Left ventricle myocardium inferior (tissue), 1 donor: ENCODE measurements at places on chromosomes 7 and 10. TPM values are rescaled to one million over a fixed set of nuclear protein-coding genes. Genes with fewer than 3 reads are reported as not detected.

The MCM10 gene
- 0.08 TPM for total RNA-seq

The CDHR3 gene
- total RNA-seq = 11.4 TPM

The MYPN gene
- 124 TPM for total RNA-seq

The NRP1 gene
- total RNA-seq = 168 TPM

The AKR1C4 gene
- not detected for total RNA-seq

The TMEM184A gene
- 0.36 TPM for total RNA-seq

The PGAM2 gene
- 671 TPM for total RNA-seq

The EPDR1 gene
- 74.4 TPM for total RNA-seq

The KCND2 gene
- not detected for total RNA-seq

- H3K4me1 ChIP-seq = peaks cover 72% of the 10 kb centered on the region
- no peak for DNase-seq
- H3K27me3 ChIP-seq = no peaks in the 10 kb centered on the region
- no peaks in the 10 kb centered on the region for H3K36me3 ChIP-seq
- H3K27ac ChIP-seq = peak overlapping the region; percentile 93
- H3K4me3 ChIP-seq = peak overlapping the region; percentile 68
Observed at GRCh38 chr7:18497082-18497481, 1.5 kb downstream of the HDAC9 start.

DNA sequence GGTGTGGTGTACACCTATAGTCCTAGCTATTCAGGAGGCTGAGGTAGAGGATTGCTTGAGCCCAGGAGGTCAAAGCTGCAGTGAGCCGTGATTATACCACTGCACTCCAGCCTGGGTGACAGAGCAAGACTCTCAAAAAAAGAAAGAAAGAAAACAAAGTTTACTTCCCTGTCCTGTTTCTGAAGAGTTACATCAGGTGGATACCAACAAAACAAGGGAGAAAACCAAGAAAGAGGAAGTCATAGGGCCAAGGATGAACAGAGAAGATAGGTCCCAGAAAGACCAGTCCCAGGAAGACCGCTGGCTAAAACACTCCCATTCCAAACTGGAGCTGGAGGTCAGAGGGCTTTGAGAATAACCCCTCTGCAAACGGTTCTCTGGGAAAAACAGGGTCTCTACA, 13.5 kb downstream of the MACROH2A2 start:
- H3K27ac ChIP-seq = no peak overlapping the region
- no peak overlapping the region for H3K4me3 ChIP-seq
- no peaks in the 10 kb centered on the region for H3K36me3 ChIP-seq
- DNase-seq = no peak

- no peak for DNase-seq
- no peak overlapping the region for H3K27ac ChIP-seq
- peaks cover 45% of the 10 kb centered on the region for H3K4me1 ChIP-seq
- H3K36me3 ChIP-seq = peaks cover 16% of the 10 kb centered on the region
Observed at GRCh38 chr10:93062514-93063143, 2.0 kb downstream of the CYP26C1 start.

DNA sequence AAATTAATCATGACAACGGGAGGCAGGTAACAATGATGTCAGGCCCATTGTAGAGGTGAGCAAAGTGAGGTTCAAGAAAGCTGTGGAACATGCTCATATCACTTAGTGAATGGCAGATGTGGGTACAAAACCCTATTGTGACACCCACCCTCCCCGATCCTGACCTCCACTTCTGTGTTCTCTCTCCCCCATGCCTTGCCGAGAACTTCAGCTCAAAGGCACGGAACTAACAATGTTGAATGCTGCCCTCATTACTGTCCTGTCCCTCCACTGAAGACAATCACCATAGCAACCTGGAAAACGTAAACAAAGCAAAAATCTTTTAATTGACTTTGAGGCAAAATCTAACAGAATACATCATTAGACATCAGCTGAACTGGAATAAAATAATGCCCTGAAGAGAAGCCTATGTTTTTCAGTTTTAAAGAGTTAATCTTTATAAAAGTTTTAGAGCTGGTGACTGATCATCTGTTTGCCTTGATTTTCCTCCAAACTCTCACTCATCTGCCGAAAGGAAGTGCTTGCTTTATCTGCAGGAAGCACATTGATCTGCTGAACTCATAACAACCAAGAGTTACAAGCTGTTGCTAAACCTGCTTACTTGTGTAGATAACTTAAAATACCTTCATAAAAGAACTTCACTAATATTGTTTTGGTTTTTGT, 133.6 kb downstream of the CUBN start:
- DNase-seq = no peak
- H3K27me3 ChIP-seq = no peaks in the 10 kb centered on the region
- peaks cover 42% of the 10 kb centered on the region for H3K4me1 ChIP-seq
- peak overlapping the region; percentile 78 for H3K27ac ChIP-seq
- peak overlapping the region; percentile 20 for H3K4me3 ChIP-seq

DNA sequence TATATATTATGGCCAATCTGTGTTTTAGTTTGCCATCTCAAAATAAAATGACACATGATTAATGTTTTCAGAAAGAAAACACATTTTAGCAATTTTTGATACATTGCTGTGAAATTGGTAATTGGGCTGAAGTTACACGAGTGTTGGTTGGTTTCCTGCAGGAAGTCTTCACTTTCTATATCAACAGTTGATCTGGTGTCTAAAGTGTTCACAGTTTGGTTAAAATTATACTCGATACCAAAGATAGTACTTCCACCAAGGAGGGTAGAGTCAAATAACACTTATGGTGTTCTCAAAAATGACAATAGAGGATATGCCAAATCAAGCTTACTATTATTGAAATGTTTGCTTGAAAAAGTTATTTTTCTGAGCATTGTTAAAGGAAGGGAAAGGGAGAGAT, 120.3 kb upstream of the GLCCI1 start:
- H3K4me1 ChIP-seq = peaks cover 6% of the 10 kb centered on the region
- DNase-seq = no peak
- H3K36me3 ChIP-seq = no peaks in the 10 kb centered on the region
- H3K27ac ChIP-seq = no peak overlapping the region

- no peak overlapping the region for H3K4me3 ChIP-seq
- H3K4me1 ChIP-seq = peaks cover 6% of the 10 kb centered on the region
- no peaks in the 10 kb centered on the region for H3K36me3 ChIP-seq
Observed at GRCh38 chr7:36787933-36788378, 63.7 kb upstream of the AOAH start.

GRCh38 chr10:90480466-90480865, 377.4 kb downstream of the HTR7 start:
- H3K4me3 ChIP-seq = no peak overlapping the region
- no peaks in the 10 kb centered on the region for H3K27me3 ChIP-seq
- H3K27ac ChIP-seq = no peak overlapping the region
- no peaks in the 10 kb centered on the region for H3K36me3 ChIP-seq
- H3K4me1 ChIP-seq = no peaks in the 10 kb centered on the region

- H3K27ac ChIP-seq = no peak overlapping the region
- H3K36me3 ChIP-seq = no peaks in the 10 kb centered on the region
- no peak overlapping the region for H3K4me3 ChIP-seq
Observed at GRCh38 chr7:113797420-113798010, 121.3 kb downstream of the PPP1R3A start.

GRCh38 chr7:102390697-102391484, 5.3 kb upstream of the PRKRIP1 start:
- DNase-seq = peak; percentile 77
- H3K27me3 ChIP-seq = no peaks in the 10 kb centered on the region
- H3K36me3 ChIP-seq = peaks cover 17% of the 10 kb centered on the region
- no peak overlapping the region for H3K4me3 ChIP-seq
- H3K4me1 ChIP-seq = peaks cover 11% of the 10 kb centered on the region
- H3K27ac ChIP-seq = no peak overlapping the region

DNA sequence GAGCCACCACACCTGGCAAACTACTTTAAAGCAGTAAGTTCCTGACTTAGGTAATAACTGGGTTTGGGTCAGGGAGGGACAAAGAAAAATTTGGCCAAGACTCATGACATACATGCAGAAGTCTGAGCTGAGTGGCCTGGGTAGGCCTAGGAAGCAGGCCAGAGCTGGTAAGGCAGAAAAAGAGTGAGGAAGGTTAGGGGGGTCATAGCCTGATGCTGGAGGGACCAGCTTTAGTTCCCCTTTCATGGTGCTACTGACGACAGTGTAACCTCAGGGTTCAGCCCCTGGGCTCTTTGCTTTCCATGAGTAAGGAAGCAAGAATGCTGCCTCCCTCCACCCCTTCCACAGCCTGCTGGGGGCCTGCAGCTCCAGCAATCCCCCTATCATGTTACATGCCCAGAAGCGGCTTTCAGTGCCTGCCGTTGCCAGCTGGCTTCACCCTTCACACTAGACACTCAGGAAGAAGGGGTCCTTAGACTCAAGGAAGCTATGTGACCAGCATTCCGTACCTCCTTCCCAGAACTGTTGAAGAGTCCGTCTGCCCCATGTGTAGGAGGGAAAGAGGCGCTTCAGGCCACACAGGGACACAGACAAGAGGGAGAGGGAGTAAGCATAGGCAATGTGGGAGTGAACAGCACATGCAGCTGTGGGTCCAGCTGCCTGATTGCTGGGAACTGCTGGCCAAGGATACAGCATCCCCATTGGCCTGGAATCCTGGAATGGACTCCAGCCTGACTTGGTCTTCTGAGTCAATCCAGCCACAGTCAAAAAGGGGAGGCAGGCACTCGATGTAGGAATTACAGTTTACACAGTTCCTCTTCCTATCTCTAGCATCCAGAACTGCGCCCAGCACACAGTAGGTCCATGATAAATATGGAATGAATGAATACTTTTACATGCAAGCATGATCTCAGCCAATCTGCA, 4.1 kb upstream of the PLAU start:
- H3K27ac ChIP-seq = peak overlapping the region; percentile 92
- H3K4me1 ChIP-seq = peaks cover 61% of the 10 kb centered on the region
- H3K27me3 ChIP-seq = peaks cover 11% of the 10 kb centered on the region

- H3K36me3 ChIP-seq = no peaks in the 10 kb centered on the region
- no peak overlapping the region for H3K4me3 ChIP-seq
- no peak for DNase-seq
- no peak overlapping the region for H3K27ac ChIP-seq
Observed at GRCh38 chr10:26221541-26221940, 5.0 kb downstream of the GAD2 start.

DNA sequence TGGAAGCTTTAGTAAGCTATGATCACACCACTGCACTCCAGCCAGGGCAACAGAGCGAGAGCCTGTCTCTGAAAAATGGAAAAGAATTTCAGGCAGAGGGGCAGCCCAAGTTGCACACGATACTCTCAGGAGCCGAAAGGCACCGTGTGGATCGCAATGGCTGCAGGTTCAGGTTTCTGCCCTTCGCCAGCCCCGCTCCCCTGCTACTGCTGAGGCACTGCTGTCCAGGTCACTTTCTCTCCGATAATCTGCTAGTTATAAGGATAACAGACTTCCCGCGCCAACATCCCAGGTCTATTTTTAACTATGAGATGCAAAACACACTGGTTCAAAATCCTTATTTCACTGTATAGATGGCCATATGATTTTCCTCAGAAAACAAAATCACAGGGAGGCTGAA, 11.1 kb downstream of the BEND7 start:
- H3K4me1 ChIP-seq = peaks cover 16% of the 10 kb centered on the region
- DNase-seq = no peak
- peaks cover 9% of the 10 kb centered on the region for H3K36me3 ChIP-seq
- no peaks in the 10 kb centered on the region for H3K27me3 ChIP-seq
- H3K27ac ChIP-seq = no peak overlapping the region

- H3K36me3 ChIP-seq = peaks cover 3% of the 10 kb centered on the region
- peaks cover 60% of the 10 kb centered on the region for H3K4me1 ChIP-seq
- no peaks in the 10 kb centered on the region for H3K27me3 ChIP-seq
Observed at GRCh38 chr7:64562256-64562625, 630 bp downstream of the ZNF680 start.

GRCh38 chr7:158479021-158479663, 108.5 kb downstream of the PTPRN2 start:
- DNase-seq = no peak
- H3K27me3 ChIP-seq = peaks cover 64% of the 10 kb centered on the region
- no peaks in the 10 kb centered on the region for H3K4me1 ChIP-seq
- no peaks in the 10 kb centered on the region for H3K36me3 ChIP-seq
- H3K4me3 ChIP-seq = no peak overlapping the region
- no peak overlapping the region for H3K27ac ChIP-seq

GRCh38 chr10:78210548-78210947, 176.9 kb downstream of the RPS24 start:
- DNase-seq = no peak
- peaks cover 28% of the 10 kb centered on the region for H3K4me1 ChIP-seq
- H3K27ac ChIP-seq = no peak overlapping the region
- no peaks in the 10 kb centered on the region for H3K27me3 ChIP-seq
- H3K4me3 ChIP-seq = no peak overlapping the region

DNA sequence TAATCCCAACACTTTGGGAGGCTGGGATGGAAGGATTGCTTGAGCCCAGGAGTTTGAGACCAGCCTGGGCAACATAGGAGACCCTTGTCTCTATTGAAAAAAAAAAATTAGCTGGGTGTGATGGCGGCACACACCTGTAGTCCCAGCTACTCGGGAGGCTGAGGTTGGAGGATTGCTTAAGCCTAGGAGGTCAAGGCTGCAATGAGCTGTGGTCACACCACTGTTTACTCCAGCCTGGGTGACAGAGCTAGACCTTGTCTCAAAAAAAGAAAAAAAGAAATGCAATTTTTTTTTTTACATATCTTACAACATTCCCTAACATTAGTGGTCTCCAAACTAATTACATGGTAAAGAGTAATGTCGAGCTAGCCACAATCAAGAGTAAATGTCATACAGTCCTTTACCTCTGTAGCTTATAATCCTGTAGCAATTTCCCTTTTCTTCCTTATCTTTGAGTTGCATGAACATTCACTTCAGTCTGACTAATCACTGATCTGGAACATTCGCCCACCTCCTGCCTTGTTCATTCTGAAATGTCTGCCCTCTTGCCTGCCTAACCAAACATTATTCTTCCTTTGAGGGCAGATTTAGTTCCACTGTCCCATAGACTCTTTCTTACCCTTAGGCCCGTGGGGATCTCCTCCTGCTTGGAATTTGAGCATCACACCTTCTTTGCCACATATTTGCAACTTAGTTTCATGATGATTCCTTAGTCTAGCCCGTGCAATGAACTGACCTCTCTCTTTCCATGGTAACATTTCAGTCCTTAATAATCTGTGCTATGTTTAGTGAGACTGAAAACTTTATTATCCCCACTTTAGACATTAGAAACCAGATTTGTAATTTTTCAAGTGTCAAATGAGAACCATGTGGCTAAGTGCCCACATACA, 4.8 kb upstream of the VCL start:
- H3K27me3 ChIP-seq = no peaks in the 10 kb centered on the region
- H3K27ac ChIP-seq = no peak overlapping the region
- DNase-seq = no peak
- H3K4me1 ChIP-seq = peaks cover 8% of the 10 kb centered on the region

- DNase-seq = no peak
- no peak overlapping the region for H3K27ac ChIP-seq
- no peaks in the 10 kb centered on the region for H3K36me3 ChIP-seq
- no peaks in the 10 kb centered on the region for H3K4me1 ChIP-seq
Observed at GRCh38 chr10:50846753-50847152, 38.7 kb downstream of the A1CF start.

DNA sequence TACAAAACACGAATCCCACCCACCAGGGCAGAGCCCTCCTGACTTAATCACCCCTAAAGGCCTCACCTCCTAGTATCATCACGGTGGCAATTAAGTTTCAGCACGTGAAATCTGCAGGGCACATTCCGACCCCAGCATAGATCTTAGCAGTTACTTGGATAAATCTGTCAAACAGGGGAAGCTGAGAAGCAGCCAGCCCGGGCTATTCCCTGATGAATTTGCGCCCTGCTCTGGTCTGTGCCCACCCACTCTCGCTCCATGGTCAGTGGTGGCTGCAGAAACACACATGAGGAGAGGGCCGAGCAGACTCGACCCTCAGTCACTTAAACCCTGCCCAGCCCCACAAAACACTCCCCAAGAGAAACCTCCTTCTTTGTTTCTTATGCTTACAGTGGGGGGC, 28.7 kb downstream of the INSIG1 start:
- H3K36me3 ChIP-seq = no peaks in the 10 kb centered on the region
- no peaks in the 10 kb centered on the region for H3K4me1 ChIP-seq
- no peak for DNase-seq
- H3K4me3 ChIP-seq = no peak overlapping the region
